Stimulated activated CD4-positive, alpha-beta T cell treated with anti-CD3 and anti-CD28 coated beads, Interleukin-12 subunit alpha, Interleukin-12 subunit beta, amount 100 ng/mL, for 48 hours (primary cell): ENCODE measurements at places on chromosomes 13 and 19.

- no peak for DNase-seq
Measured at GRCh38 chr19:8111376-8111775, 38.0 kb downstream of the FBN3 start.

DNA sequence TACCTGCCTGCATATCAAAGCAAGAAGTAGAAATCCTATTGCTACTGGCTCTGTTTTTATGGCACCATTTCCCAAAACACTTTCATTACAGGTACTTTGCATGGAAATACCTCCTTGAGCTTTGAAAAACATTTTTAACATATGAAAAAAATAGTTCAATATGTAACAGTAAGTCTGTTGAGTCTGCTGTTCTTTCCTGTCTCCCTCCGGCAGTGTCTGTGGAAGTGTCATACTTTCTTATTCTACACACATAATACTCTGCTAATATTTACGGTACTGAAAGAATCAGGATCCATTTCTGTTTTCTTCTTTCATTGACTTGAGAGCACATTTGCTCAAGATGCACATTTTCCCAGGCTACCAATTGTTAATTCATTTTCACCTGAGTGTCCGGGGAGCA, 8.2 kb upstream of the SERTM1 start:
- no peak for DNase-seq

DNA sequence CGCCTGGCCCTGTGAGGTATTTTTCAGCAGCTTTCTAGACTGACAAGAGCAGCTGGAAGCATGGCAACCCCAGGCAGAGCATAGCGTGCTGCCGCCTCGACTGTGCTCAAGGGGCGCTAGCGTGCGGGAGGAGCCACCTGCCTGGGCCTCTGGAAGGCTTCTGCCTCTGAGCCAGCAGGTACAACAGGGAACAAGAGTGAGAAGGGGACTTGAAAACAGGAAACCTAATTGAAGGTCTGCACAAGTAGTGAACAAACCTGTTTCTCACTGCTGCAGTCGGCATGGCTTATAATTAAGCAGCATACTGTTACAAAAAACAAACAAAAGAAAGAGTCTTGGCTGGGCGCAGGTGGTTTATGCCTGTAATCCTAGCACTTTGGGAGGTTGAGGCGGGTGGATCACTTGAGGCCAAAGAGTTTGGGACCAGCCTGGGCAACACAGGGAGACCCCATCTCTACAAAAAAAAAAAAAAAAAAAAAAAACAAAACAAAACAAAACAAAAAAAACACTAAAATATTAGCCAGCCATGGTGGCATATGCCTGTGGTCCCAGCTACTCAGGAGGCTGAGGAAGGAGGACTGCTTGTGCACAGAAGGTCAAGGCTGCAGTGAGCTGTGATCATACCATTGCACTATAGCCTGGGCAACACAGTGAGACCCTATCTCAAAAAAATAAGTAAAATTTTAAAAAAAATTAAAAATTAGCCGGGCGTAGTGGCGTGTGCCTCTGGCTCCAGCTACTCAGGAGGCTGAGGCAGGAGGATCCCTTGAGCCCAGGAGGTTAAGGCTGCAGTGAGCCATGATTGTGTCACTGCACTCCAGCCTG, 12.6 kb upstream of the GARRE1 start:
- no peak for DNase-seq

GRCh38 chr19:53328967-53329366, 4.6 kb upstream of the ZNF845 start:
- no peak for DNase-seq

- no peak for DNase-seq
Measured at GRCh38 chr19:49579947-49580263, 451 bp downstream of the NOSIP start.

- DNase-seq, result no peak
Measured at GRCh38 chr19:37914908-37915307, 7.9 kb downstream of the SIPA1L3 start.

GRCh38 chr13:89115307-89115706, 1444.1 kb downstream of the SLITRK5 start:
- DNase-seq, result no peak

DNA sequence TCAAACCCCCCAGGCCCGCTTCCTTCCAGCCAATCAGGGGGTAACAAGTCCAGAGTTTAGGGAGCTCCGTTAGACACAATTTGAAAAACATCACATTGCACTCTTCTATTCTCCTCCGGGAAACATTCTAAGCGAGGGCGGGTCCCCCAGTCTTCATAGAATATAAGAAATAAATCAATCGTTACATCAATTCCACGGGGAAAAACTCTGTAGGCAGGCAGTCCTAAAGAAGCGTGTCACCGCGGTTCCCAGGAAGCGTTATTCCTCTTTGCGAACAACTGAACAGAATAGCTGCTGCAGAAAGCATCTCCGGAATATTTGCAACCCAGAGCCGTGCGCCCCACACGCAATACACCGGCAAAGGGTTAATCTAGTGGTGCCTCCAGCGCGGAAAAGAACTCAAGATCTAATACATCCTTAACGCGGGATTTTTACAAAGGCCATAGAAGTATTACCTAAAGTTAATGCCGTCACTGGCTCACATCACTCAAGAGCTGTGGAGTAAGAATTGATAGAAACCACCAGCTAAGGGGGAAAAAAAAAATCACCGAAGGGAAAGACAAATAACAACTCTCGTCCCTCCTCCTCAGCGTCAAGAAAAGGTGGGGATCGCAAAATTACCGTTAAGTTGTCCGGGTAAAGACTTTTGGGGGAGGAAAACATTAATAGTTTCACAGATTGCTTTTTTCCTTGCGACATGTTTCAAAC, 65.1 kb downstream of the KCNRG start:
- DNase-seq, result no peak

DNA sequence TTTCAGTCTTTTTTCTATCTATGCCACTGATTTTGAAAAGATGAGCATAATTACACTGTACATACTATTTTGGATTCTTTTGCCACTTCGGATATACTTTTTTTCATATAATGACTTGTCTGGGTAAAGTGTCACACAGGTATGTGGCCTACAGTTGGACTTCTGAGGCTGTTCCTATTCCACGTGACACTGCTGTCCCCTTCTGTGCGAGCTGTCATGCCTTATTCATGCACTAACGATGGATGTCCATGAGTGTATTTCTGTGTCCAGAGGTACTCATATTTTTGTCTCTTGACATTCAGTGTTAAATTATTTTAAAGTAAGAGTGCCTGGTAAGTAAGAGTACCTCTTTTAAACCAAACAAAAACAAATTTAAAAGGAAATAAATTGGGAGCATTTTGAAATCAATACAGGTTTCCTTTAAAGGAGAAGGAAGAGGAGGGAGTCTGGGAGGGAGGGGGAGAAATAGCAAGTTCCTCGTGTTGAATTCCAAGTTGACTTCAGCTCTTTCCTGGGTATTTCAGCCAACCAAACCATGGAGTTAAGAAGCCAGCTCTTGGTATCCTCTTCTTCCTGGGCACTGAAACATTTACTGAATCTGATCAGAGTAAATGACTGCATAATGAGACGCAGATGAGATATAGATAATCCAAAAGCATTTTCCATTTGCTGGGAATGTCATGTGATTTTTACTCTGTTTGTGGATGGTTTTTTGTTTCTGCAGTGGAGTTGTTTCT, 61.3 kb downstream of the TNFRSF19 start:
- no peak for DNase-seq

GRCh38 chr19:46116121-46116520, 8.4 kb downstream of the IGFL3 start:
- no peak for DNase-seq

GRCh38 chr13:78540058-78540457, 63.3 kb downstream of the POU4F1 start:
- DNase-seq, result no peak

- no peak for DNase-seq
Measured at GRCh38 chr19:6352381-6353165, 8.8 kb upstream of the CLPP start.

DNA sequence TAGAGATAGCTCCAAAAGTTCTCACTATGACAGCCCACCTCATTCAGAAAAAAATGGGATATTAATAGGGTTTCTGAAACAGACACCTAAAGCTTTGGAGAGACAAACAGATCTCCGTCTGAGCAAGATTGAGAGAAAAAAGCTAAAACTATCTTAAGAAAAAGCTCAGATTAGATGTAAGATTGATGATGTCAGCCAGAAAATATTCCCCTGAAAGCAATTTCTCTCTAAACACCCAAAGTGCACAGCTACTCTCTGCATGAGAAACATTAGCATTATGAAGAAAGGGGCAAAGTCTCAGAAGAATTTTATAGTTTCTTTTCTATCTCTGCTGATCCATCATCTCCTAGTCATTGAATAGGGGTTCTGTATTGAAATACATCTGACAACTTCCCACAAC, 148.9 kb downstream of the ZNF737 start:
- no peak for DNase-seq

- no peak for DNase-seq
Measured at GRCh38 chr19:45663800-45664199, 4.2 kb upstream of the GIPR start.

DNA sequence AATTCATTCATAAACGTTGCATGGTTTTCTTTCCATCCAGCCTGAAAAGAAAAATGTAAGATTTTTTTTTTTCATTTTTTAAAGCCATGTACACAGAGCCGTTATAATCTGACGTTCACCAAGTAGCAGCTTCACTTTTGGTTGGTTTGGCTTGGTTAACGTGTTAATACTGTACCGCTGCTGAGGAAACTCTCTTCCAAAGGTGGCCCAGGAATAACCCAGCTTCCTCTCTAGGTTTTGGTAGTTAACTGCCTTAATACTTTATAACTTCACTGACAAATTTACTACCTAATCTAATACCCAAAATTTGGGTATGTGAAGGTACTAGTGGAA, 1.7 kb downstream of the INTS6 start:
- DNase-seq, result no peak

DNA sequence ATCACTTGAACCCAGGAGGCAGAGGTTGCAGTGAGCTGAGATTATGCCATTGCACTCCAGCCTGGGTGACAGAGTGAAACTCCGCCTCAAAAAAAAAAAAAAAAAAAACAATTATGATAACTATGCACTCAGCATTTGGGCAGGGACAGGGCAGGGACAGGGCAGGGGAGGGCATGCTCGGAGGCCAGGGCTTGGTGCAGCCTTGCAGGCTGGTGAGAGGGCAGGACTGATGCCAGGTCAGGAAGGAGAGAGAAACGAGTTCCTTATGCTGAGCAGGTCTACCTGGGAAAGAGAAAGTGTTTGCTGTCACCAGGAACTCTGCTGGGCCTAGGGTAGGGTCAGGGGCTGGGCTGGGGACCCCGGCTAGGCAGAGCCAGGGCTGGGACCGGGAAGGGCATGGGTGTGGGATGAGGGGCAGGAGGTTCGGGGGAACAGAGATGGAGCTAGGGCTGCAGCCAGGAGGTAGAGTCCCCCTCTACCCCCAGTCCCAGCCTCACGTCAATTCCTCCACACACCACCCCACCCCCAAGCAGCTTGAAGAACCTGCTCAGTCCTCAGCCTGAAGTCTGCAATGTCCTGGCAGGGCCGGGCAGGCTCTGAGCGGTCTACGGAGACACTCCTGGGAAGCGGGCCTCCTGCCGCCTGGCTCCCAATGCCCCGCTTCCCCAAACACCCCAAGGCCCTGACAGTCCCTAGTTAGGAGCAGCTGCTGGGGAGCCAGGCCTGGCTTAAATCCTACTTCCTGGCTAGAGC, 2.8 kb downstream of the FXYD3 start:
- DNase-seq, result no peak

DNA sequence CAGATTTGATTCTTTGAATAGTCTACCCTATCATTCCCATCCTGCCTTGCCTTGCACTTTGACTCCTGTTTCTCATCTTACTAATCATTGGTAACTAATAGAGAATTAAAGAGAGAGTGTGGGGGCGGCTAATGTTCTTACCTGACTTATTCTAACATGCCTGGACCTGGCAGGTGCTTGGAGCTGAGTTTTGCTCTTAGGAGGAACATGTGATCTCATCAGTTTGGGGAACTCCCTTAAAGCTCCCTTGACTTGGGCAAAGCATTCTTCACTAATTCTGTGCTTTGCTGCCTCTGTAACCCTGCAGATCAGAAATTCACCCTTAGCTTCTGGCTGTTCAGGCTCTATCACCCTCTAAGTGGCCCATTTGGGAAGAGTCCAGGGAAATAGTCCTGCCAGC, 861.1 kb downstream of the GPC5 start:
- no peak for DNase-seq

- no peak for DNase-seq
Measured at GRCh38 chr19:38870612-38871011, 7.5 kb downstream of the RINL start.

- no peak for DNase-seq
Measured at GRCh38 chr13:30618930-30619279, 1.2 kb downstream of the USPL1 start.

DNA sequence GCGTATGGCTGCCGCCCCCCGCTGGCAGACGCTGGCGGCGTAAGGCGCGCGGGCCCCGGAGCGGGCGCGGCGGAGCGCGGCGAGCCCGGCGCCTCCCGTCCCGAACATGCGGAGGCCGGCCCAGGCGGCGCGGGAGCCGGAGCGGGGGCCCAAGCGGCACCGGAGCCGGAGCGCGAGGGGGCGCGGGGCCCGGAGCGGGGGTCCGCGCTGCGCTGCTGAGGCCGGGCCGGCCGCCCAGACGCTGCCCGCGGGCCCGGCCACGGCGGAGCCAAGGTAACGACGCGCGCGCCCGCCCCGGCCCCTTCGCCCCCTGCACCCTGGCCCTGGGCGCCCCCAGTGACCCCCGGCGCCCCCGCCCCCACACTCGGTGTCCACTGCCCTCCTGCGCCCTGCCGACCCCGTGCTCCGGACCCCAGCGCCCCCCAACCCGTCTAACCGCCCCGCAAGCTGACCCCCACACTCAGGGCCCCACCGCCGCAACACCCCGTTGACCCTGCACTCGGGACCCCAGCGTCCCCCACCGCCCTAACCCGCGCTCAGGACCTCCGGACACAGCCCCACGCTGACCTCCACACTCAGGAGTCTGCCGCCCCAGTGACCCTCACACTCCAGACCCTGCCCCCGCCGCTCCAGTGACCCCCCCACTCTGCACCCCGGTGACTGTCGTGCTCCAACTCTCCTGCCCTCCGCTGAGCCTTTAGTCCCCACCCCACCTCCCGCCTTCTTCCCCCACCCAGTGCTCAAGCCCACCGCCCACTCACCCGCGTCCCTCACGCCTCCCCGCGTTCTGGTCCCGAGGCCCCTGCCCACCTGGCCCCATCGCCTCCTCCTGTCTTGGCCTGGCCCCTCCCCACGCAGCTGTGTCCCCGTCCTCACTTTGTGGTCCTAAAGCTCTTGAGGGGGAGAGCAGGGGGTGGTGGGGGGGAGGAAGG, at the start of gene CSNK1G2:
CSNK1G2 (plus strand) TSS at position 27 of the 932 bp plus-strand sequence. CDS start 28,601 bp downstream, outside the sequence.
- DNase-seq, result no peak

DNA sequence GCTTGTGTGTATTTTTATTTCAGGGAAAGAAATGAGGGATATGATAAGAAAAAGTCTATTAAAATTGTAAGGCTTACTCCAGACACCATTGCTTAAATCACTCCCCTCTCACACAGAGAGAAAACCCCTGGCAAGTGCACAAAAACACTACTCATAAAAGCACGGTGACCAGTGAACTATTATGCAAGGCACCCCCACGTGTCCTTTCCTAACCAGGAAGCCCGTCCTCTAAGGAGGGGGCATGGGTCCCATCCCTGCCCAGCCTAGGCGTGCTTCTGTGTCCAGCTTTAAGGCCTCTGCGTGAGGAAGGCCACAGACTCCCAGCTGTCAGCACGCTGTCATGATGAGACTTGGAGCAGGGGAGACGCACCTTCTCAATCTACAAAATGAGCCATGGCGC, 83.5 kb downstream of the SLC7A1 start:
- DNase-seq, result no peak

GRCh38 chr13:94169454-94170144, 309.9 kb downstream of the DCT start:
- no peak for DNase-seq
